ENCODE measurements at places on chromosomes 1 and 21.

DNA sequence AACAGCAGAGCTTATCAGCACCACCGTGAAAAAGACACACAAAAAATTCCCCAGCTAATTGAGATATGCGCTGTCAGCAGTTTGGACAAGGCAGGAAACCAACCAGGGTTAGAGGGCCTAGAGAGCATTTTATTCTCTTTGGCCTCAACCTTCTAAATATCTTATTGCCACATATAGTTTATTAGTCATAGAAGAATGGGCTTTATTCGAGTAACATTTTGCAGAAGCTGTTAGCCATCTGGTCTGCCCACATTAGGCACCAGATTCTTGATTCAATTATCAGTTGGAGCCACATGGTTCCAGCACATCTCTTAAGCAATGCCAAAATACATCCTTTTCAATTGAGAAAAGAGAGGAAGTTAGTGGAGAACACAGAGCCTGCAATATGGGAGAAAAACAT, 109.9 kb upstream of the CXADR start:
- DNase-seq = no peak

GRCh38 chr1:209150114-209150513, 433.4 kb upstream of the CAMK1G start:
- no peak for DNase-seq

GRCh38 chr1:59730759-59731478, 83.8 kb upstream of the HOOK1 start:
- no peak for DNase-seq

- DNase-seq = no peak
Measured at GRCh38 chr1:229005556-229005955, 265.4 kb upstream of the RAB4A start.

DNA sequence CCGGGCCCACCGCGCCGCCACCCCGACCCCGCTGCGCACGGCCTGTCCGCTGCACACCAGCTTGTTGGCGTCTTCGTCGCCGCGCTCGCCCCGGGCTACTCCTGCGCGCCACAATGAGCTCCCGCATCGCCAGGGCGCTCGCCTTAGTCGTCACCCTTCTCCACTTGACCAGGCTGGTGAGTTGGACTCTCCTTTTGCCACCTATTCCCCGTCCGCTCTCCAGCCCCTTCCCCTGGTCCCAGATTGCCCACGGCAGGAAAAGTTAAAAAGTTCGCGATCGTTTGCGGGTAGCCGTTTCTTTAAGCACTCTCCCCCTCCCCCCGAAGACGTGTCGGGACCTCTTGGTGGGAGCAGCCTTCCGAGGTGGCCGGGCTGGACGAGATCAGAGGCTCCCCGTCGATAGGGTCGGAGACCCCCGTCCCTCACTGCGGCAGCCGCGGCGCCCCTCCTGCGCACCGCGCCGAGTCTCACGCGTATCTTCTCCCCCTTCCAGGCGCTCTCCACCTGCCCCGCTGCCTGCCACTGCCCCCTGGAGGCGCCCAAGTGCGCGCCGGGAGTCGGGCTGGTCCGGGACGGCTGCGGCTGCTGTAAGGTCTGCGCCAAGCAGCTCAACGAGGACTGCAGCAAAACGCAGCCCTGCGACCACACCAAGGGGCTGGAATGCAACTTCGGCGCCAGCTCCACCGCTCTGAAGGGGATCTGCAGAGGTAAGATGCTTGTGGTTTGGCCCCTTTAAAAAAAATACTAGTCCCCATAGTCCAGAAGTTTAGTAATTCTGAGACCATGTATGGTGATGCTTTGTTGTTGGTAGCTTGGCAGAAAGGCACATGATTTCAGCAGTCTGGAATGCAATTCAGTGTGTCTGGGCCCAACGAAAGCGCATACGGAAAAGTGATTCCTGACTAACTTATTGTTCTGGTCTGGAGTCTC, 576 bp downstream of the CCN1 start:
- DNase-seq = peak; percentile 62

- DNase-seq = peak; percentile 60
Measured at GRCh38 chr1:21647431-21648351, 21.5 kb downstream of the RAP1GAP start.

DNA sequence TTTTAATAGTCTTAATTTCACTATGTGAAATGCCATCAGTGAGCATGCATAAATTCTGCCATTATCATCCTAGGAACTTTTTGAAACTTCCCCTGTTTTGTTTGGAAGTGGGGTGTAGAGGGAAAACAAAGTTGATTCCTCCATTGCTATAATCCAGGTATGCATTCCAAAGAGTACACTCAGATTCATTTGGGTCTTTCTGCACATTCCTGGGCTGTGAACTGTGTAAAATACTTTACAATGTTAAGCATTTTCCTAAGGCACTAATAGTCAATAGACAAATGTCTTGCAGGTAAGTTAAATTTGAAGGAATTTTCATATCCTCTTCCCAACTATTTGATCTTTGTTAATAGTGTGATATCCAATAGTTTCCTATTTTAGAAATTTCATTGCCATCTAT, 36.2 kb downstream of the SGIP1 start:
- no peak for DNase-seq

GRCh38 chr1:39896909-39897685, 4.6 kb downstream of the MYCL start:
- no peak for DNase-seq

- DNase-seq = peak; percentile 81
Measured at GRCh38 chr1:109201123-109201703, 12.5 kb upstream of the SARS1 start.

DNA sequence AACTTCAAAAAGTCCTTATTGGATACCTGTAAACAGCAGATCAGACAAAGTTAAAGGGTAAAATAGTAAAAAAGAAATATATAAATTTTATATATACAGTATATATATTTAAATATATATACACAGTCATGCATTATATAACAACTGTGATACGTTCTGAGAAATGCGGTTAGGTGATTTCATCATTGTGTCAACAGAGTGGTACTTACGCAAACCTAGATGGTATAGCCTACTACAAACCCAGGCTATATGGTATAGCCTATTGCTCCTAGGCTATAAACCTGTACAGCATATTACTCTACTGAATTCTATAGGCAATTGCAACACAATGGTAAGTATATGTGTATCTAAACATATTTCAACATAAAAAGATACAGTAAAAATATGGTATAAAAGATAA, 222.7 kb downstream of the NUF2 start:
- no peak for DNase-seq
